ENCODE measurements at places on chromosomes 1 and 21.
A peak's percentile ranks its signal among the peaks of the same experiment; 100 is the strongest.

DNA sequence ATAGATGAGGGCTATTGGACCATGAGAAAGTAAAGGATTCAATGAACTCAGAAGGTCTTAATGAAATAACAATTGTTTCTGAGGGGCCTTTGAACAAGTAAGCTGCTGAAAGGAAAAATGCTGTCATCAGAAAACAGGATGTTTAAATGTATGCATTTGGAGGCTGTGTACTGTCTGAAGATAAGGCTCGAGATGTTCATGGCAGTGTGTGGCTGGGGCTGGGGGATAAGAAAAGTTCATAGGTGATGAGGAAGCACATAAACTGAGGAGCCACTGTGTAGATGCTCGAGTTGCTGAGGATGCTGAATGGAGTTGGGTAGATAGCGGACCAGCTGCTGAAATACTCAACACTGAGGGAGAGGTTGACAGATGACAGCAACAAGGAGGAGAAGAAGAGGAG is 17.8 kb downstream of the THEM4 start:
- DNase-seq, result no peak

DNA sequence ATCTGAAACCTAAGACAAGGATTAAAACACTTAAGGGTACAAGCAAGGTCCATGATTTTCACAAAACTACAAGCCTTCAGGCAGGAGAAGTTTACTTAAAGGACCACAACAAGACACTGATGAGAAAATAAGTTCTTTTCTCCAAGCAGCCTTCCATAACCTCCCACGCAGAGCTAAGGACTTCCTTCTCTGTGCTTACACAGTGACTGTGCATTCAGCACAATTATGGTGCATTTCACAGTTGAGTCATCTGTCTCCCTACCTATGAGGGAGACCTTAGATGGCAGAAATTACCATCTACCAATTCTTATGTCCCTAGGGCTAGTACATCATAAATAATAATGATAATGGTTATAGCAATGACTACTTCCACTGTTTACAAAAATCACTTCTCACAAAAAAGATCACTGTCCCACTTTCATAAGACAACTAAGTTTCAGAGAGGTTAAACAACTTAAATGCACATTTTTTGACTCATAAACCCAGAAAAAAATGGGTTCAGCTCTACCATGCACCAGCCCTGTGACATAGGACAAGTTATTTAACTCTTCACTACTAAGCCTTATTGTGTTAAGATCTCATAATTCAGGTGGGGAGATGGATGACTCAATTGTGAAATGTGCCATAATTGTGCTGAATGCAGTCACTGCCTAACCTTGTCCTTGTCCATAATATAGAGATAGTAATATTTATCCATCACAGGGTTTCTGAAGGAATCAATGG is 45.3 kb downstream of the TARBP1 start:
- no peak for DNase-seq

- DNase-seq, result no peak
Measured at GRCh38 chr1:6287431-6287886, 26.6 kb upstream of the GPR153 start.

DNA sequence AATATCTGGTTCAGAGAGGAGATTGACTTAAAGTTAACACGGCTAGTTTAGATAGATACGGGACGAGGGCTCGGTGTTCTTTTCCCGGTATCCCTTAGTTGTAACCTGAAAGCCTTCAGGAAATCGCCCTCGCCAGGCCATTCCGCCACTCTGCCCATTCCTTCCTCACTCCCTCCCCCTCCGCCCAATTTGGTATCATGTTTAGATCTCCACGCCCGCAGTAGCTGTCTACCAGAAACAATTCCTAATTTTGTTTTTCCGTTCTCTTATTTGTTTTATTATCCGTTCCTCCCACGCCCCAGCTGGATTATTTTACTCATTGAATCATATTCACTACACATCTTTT is 685 bp upstream of the VAMP4 start:
- peak; percentile 39 for DNase-seq

DNA sequence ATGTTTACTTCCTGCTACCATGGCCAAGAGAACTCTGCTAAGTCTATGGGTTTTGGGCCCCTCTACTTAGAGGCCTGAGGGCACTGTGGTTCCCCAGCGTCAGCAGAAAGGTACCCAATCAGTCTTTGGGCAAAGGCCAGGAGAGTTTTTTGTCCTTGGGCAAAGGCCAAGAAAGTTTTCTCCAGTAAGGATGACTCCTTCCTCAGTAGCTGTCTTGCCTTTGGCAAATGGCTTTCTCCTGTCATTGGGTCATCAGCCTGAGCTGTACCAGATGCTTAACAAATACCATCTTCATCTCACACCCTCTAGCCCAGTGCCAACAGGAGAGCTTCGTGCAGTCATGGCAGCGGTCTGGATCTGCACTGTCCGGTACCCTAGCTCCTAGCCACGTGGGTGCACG is 199.3 kb upstream of the TMEM51 start:
- DNase-seq, result no peak

- no peak for DNase-seq
Measured at GRCh38 chr1:193415256-193415655, 228.8 kb upstream of the B3GALT2 start.

DNA sequence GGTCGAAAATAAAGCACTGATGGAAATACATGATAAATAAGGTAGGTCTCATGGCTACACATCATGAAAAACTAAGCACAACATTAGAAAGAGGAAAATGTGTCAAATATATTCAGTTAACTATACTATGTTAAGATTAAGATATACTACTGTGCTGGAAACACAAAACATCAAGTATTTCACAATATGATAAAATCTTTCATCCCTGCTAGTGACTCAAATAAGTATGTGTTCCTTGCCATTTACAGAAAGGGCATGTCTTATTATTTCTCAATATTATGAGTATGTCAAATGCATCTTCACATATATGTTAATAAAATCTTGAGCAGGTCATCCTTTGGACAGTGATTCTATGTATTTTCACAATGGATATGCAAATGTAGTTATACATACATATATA is 1260.1 kb upstream of the ADGRL2 start:
- no peak for DNase-seq

DNA sequence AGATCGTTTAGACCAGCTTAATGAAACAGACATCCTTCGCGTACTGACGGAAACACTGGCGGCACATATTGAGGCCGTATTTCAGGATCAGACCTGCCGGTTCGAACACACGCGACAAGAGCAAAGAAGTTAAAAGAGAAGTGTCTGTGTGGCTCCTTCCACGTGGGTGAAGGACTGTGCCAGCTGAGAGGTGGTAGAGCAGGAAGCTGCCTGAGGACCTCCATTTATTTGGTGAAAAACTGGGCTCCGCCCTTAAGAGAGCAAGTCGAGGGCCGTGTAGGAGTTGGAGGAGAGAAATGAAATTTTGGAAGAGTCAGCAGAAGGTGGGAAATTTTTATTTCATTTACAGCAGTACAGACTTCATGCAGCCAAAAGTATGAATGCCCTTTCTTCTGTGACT is 38.8 kb upstream of the ADORA3 start:
- no peak for DNase-seq

DNA sequence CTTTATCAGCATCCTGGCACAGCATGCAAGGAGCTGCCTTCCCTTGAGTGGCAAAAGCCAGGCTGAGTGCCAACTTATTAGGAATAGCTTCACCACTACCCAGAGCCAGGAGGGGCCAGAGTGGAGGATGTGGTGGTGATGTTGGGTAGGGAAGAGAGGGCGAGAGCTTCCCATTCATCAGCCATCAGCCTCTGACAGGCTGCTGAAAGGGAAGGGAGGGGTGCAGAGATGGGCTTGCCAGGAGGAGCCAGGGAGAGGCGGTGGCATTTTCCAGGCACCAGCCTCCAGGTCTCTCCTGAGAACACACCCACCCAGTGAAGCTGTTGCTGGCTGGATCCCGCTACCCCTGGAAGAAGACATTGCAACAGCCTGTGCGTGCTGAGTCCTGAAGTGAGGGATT is 168.5 kb downstream of the ACTL8 start:
- no peak for DNase-seq

GRCh38 chr1:33274446-33274845 is 18.2 kb downstream of the ZNF362 start:
- DNase-seq, result no peak

GRCh38 chr1:53125623-53126360 is 16.6 kb downstream of the SLC1A7 start:
- DNase-seq, result no peak

- DNase-seq, result no peak
Measured at GRCh38 chr1:170367615-170368014, 164.4 kb upstream of the GORAB start.

- peak; percentile 92 for DNase-seq
Measured at GRCh38 chr1:156889802-156890580, 3.5 kb upstream of the PEAR1 start.

- no peak for DNase-seq
Measured at GRCh38 chr1:86200901-86201300, 44.3 kb upstream of the COL24A1 start.

- no peak for DNase-seq
Measured at GRCh38 chr1:17292299-17293160, 15.5 kb upstream of the PADI4 start.

DNA sequence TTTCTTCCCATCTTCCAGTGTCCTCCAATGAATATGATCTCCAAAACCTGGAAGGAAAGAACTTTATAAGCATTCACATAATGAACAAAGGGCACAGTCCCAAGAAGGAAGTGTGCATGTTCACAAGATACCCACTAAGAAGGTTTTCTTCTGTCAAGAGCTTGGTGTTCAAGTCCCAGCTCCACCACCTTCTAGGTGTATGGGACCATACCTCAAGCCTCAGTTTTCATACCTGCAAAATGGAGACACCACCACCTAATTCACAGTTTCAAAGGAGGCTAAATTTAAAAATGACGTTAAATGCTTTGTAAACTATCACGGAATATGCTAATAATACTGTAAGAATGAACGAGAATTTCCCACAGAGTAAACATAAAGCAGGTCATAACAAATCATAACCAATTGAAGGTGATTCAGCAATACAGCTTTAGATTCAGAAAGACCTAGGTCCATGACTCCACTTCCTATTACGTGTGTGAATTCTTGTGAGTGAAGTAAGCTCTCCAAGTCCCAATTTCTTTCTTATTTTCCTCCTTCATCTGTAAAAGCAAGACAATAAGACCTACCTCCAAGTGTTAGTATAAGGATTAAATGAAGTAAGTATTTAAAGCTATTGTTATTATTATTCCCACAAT is 8.1 kb upstream of the KTI12 start:
- DNase-seq, result no peak

GRCh38 chr1:245436407-245436806 is 281.6 kb downstream of the KIF26B start:
- no peak for DNase-seq

- peak; percentile 76 for DNase-seq
Measured at GRCh38 chr1:227788271-227789083, 27.0 kb upstream of the PRSS38 start.

GRCh38 chr1:58231204-58231603 is 315.3 kb downstream of the OMA1 start:
- no peak for DNase-seq

- DNase-seq, result no peak
Measured at GRCh38 chr1:59328353-59328752, 31.5 kb downstream of the FGGY start.

DNA sequence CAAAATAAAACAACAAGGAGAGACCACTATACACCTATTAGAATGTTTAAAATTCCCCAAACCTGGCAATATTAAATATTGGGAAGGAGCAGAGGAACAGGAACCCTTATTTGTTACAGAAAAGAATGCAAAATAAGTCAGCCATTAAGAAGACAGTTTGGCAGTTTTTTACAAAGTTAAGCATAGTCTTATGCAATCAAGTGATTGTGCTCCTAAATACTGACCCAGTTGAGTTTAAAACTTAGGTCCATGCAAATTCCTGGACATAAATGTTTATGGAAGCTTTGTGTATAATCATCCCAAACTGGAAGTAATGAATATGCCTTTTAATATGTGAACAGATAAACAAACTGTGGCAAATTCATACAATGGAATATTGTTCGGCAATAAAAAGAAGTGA is 72.9 kb upstream of the RGS4 start:
- DNase-seq, result no peak

DNA sequence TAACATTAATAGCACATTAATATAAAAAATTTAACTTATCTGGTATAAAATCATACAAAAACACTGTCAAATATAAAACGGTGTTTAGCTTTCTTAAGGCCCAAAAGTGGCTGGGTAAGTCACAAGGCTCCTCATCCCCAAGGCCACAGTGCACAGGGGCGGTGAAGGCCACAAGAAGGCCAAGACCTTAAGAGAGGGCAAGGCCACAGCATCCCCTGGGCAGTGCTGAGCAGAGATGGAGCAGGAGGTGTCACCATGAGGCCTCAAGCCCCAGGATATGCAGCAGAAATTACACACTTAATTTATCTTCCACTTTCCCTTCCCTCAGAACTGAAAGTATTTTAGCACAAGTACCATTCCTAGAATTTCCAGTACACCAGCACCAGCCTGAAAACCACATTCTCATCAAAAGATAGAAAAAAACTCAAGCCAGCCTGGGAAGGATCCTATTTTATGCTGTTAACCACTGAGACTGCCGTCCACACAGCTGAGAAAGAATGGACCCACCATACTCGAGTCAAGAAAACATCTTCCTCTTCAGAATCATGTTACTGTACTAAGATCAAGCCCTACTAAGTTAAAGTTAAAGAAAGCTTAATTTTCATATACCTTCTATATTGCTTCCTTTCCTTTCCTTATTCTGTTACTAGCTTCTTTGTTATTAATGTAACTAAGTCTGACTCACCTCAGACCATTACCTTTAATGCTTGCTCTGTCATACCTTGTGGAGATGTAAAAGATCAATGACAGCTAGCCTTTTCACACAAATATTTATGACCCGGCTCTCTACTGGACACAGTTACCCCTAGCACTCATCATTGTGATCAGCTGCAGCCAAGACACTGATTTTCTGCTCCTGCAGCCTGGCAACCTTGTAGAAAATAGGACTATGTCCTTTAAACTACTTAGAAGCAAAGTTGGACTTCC is 26.4 kb upstream of the FMO1 start:
- no peak for DNase-seq

- no peak for DNase-seq
Measured at GRCh38 chr1:88141499-88142074, 542.5 kb upstream of the PKN2 start.

GRCh38 chr1:209643285-209644020 is 8.8 kb downstream of the LAMB3 start:
- DNase-seq, result peak; percentile 69

GRCh38 chr21:40282912-40283886 is 416.0 kb downstream of the PCP4 start:
- DNase-seq, result no peak

GRCh38 chr21:39610703-39611102 is 2.0 kb upstream of the B3GALT5 start:
- DNase-seq, result no peak

- DNase-seq, result no peak
Measured at GRCh38 chr1:46303872-46304326, 401 bp downstream of the UQCRH start.

Measured in muscle of back (tissue), 13 donors.